ENCODE measurements at places on chromosomes 1 and 21.

DNA sequence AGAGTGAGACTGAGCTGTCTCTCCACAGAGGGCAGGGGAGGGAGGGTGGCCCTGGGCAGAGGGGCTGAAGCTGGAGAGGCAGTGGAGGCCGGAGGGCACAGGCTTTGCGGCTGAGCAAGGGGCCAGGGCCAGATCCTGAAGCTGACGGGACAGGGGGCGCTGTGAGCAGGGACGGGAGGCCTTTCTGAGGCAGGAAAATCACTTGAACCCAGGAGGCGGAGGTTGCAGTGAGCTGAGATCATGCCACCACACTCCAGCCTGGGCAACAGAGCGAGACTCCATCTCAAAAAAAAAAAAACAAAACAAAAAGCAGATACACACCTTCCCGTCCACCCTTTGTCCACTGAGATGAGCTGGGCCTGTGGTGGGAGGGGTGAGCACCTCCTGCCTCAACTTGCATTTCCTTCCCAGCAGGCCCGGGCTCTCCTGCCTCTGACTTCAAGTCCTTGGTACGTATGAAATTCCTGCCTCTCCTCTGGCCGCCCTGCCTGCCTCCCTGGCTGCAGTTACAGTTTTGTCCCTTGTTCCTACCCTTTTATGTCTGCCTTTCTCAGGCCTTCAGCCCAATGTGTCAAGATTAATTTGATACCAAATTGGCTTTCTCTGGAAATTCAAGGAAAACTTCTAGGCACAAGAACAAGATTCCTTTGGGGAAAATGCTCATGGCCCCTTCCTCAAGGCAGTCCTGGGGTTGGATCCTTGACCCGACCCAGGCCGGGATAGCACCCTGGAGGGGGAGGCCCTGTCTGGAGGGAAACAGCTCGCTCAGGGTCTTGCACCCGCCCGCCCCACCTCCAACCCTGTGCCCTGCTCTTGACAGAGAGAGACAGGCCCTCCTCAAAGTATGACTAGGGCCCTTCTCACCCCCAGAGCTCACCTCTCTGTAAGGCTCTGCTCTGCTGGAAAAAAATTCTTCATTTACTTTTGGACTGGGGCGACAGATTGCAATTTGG, 11.2 kb upstream of the ADAMTSL4 start:
- no peak for DNase-seq

DNA sequence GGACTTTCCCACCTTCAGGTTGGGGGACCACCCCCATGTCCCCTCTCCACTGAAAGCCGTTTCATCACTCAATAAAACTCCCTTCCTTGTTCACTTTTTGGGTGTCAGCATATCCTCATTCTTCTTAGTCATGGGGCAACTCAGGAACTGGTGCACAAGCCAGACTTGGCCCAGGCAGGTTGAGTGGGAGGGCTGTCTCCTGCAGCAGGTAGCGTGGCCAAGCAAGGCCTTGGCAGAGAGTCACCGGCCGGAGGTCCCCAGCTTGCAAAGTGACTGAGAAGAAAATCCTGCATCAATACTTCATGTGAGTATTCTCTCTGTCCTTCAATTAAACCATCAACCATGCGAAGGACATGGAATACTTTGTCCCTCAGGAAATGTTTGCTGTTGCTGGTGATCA, 148.9 kb downstream of the RHOU start:
- DNase-seq, result no peak

GRCh38 chr1:12097321-12097720, 34.2 kb downstream of the TNFRSF8 start:
- DNase-seq, result no peak

DNA sequence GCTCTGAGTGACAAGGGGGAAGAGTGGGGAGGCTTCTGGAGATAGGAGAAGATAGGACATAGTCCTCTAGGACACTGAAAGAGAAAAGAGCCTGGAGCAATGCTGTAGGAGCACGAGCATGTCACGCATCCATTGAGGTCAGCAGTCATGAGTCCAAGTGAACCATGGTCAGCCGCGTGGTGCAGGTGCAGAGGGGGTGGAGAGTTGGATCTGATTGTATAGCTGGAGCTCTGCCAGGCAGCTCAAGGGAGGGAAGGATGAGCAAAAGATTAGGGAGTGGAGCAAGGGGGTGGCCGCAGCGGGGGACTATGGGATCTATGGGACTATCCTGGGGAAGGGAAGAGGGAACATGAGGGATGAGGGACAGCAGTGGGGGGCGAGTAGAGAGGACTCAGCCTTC, 14.0 kb downstream of the PADI1 start:
- DNase-seq, result no peak

GRCh38 chr1:32465578-32465933, 684 bp downstream of the ZBTB8B start:
- no peak for DNase-seq

DNA sequence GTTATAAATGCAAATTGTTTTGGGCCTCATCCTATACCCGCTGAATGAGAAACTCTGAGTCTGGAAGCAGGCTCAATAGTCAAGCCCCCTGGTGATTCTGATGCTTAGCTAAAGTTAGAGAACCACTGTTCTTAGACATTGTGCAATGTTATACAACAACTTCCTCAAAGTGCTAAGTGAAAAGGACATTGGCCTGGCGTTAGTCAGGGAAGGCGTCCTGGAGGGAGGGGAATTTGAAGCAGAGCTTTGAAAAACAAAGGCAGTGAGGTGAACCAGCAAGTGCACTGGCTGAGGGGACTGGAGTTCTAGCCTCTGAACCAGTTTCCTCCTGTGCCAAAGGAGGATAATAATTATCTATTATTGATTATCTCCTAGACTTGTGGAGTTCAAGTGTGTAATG, 5.1 kb downstream of the CD1D start:
- DNase-seq, result no peak

GRCh38 chr21:16280686-16281091, 550.9 kb downstream of the USP25 start:
- DNase-seq, result no peak

DNA sequence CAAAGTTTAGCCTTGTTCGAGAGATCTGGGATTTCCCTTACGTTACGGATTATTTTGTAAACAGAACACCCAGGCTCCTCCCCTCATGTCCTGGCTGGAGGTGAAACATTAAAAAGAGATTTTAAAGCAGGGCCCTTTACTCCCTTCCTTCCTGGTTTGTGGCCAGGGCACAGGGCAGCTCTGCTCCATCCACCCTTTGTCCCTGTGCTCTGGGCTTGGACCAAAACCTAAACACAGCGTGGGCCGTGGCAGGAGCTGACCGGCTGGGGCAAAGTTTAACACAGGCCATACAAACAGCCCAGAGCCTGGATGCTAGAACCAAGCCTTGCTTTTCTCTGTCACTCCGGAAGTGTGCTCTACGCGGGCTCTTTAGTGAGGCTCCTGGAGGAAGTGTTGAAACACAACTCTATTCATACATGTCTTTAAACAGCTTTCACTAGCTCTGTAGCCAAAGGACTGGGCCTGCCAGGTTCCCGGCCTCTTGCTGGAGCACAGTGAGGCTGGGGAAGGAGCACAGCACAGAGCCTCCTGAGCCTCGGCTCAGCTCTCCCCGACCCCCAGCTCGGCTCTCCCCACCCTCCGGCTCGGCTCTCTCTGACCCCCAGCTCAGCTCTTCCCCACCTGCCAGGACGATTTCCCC, 84.7 kb downstream of the PDE9A start:
- DNase-seq, result no peak

GRCh38 chr1:24323281-24323680, 4.1 kb downstream of the GRHL3 start:
- no peak for DNase-seq

GRCh38 chr1:223411710-223412109, 18.5 kb downstream of the CCDC185 start:
- DNase-seq, result no peak

GRCh38 chr1:246297279-246298265, 209.5 kb downstream of the SMYD3 start:
- no peak for DNase-seq

DNA sequence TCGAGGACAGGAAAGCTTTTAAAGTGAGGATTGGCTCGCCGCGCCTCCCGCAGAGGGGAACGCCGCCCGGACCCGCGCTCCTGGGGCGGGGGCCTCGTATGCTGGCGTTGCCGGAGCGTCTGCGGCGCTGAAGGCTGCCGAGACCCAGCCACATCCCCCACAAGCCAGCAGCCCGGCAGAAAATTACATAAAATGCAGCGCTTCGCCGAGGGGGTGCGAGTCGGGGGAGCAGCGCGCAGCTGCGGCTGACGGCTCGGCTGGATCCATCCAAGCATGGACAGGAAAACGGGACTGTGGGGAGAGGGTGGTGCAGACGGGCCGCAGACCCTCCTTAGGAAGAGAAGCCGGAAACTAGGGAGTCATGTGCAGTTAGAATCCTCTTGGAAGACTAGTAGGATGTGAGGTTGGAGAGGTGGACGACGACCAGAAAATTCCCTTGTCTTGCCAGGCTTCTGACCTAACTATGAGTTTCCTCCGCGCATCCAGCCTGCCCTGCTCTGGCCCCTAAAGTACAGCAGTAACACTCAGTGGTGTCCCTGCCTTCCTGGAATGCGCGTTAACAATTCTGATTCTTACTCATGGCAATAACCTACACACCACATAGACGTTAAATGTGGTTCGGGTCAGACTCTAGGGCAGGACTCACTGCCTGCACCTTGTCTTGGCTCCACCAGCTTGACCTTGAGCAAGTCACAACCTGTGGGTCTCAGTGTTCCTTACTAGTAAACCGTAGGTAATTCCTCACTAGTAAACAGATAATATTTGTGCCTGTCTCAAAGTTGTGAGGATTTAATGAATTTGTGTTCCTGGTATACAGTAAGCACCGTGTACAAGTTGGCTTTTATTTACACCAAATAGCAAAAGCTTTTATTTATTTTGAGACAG, 953 bp upstream of the BRWD1 start:
- DNase-seq, result peak; percentile 54

DNA sequence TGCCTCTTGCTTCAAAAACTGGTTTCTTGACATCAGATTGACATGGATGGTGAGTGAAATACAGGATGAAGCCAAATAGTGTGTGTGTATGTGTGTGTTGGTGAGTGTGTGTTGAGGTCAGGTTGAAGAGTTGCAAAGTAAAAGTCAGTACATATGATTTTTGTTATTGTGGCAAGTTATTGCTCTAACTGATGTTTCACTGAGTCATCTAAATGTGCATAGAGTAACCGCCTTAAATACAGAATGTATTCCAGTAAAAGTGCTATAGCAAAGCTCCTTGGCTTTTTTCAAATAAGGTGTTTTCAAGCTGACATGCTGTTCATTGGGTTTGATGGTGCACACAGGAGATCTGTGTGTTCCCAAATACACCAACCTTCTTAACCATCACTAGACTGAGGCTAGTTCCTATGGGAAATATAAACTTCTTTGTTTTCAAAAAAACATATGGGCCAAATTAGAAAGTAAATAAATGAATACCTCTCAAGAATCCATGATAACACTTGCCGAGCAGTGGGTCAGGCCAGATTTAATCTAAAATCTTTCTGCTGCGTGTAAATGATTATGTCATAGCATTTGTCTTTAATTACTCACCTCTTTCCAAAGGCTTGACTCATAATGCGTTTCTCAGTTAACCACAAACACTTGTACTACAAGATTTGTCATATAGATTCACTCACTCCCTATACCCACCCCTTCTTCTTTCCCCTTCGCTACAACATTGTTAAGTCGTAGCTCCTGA, 151.1 kb downstream of the LYPLAL1 start:
- peak; percentile 94 for DNase-seq

GRCh38 chr1:162674034-162674608, 41.9 kb downstream of the DDR2 start:
- no peak for DNase-seq

GRCh38 chr1:47675047-47675675, 237.3 kb downstream of the FOXD2 start:
- DNase-seq, result no peak

DNA sequence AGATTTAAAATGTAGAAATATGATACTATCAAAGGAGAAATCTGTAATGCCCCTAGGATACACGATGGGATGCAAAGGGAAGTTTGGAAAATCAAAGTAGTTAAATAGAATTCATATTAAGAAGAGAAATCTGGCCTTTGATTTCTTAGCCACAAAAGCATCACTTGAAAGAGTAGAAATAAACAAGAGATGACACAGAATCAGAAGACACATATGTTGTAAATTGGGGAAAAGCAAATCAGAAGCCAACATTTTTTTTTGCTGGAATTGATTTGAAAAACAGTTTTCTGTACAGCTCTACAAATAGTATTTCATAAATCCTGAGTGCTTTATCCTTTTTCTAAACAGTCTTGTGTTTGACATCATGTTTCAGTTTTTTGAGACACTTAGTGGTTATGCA, 12.4 kb upstream of the TNFSF18 start:
- DNase-seq, result no peak

GRCh38 chr1:47478090-47478489, 40.2 kb downstream of the FOXD2 start:
- DNase-seq, result no peak

Measured in HS-5 (cell line).